ENCODE measurements at places on chromosomes 5 and 9.

DNA sequence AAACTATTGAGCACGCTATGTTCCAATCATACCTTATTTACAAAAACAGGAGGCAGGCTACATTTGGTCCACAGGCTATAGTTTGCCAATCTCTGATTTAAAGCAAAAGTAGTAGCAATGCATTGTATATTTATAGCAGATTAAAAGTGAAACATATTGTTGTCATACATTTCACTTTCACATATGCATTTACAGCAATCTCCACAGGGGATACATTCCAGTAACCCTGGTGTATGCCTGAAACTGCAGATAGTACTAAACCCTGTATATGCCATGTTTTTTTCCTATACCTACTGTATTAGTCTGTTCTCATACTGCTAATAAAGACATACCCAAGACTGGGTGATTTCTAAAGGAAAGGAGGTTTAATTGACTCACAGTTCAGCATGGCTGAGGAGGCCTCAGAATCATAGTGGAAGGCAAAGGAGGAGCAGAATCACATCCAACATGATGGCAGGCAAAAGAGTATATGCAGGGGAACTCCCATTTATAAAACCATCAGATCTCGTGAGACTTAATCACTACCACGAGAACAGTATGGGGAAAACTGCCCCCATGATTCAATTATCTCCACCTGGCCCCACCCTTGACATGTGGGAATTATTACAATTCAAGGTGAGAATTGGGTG, 5.9 kb upstream of the CSF1R start:
- no peak for DNase-seq

DNA sequence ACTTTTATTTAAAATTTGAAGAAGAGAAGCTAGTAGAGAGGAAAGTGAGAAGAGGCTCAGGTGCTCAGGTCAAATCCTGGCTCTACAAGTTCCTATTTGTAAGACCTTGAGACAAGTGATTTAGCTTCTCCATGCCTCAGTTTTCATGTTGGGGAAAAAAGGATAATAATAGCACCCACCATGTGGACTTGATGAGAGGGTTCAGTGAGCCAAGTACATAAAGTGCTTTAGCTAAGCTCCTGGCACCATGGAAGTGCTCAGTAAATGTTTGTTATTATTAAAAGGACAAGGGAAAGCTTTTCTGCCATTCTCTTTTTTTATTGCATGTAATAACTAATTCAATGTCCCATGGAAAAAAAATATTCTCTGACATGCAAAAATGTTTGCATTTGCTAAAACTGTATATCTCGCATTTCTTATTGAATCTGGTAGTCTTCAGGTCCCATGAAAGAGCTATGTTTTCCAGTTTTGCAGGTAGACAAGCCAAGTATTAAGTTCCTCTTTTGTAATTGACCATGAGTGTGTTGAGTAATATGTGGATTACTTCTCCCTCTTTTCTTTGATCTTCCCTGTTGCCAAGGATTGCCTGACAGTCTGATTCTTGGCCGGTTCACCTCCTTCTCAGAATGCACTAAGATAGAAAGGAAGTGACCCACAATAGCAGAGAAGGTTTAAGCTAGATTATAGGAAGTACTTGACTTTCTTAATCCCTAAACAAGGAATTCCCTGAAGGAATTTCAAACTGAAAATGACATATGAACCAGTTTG, 45.6 kb upstream of the TRIM32 start:
- no peak for DNase-seq

DNA sequence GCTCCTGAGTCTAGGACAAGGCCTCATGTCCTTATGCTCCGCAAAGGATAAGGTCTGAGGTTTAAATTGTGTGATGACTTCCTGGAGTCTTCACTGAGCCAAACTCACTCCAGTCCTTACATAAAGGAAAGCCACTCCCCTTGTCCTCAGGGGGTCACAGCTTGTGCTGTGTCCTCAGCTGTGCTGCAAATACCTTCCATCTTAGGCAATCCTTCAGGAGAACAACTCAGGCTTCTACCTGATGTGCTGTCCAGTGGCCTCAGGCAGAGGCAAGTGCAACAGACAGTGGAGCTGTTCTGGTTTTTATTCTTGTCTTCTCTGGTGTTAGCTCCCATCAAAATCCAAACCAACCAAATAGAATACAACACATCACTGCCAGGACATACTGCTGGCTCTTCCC, 151.5 kb downstream of the TAF11L14 start:
- DNase-seq = no peak

DNA sequence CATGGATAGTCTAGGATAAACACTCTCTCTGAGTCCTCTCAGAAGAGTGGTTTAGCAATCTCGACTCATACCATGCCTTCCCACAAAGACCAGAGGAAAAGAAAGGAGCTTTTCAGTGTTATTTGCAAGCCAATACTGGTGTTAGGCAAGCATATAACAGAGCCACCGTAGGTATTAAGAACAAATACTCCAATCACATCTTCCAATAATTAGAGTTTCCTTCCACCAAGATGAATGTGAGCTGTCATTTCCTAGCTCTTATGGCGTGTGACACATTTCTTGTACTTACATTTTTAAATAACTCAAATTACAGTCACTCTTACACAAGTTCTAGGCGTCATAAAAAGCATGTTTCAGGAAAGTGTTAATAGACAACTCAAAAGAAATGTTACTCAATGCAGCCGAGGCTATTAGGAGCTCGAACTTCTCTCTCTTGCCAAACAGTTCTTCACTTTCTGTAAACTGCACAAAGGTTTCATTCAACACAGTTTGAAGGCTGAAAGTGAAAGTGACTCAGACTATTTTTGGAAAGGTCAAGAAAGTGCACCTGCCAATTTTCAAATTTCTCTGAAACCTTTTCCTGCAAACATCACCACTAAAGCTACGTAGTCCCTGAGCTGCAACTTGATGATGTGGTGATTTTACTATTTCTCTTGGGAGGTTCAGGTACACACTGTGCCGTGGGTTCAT, 153.8 kb downstream of the AUH start:
- DNase-seq = peak; percentile 9

DNA sequence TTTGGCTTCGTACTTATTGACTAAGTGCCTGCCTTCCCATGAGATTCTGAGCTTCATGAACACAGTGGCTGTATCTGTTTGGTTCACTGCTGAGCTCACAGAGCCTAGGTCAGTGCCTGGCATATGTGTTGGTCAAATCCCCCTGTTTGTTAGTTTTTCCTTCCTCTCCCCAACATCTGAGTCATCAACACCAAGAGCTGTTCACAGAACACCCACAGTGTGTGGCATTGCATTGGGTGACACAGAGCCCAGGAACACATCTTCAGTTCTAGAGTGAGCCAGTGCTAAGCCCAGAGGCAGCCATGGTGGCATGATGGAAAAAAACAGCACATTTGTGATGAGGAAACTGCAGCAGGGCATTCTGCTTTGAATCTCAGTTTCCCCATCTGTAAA, 294.6 kb downstream of the SEC61B start:
- no peak for DNase-seq

DNA sequence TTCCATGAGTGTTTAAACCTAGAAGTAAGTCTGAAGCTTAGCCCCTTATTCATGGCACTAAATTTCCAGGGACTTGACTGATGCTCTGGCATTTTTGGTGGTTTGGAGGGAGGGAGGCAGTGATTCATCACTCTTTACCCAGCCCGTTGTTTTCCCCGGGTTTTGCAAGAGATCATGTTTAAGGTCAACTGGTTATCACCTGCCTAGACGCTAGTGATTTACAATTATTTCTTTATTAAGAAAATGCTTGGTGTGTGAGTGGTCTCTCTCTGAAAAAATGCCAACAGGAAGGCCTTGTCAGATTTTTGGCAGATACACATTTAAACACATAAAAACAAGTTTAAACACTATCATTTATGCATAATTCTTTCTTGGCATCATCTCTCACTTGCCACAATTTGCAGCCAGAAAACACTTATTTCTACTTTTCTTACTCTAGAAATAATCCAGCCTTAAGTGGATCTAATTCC, 737.9 kb upstream of the ZNF608 start:
- no peak for DNase-seq

- DNase-seq = no peak
Measured at GRCh38 chr9:131491001-131491710, 11.6 kb upstream of the POMT1 start.

DNA sequence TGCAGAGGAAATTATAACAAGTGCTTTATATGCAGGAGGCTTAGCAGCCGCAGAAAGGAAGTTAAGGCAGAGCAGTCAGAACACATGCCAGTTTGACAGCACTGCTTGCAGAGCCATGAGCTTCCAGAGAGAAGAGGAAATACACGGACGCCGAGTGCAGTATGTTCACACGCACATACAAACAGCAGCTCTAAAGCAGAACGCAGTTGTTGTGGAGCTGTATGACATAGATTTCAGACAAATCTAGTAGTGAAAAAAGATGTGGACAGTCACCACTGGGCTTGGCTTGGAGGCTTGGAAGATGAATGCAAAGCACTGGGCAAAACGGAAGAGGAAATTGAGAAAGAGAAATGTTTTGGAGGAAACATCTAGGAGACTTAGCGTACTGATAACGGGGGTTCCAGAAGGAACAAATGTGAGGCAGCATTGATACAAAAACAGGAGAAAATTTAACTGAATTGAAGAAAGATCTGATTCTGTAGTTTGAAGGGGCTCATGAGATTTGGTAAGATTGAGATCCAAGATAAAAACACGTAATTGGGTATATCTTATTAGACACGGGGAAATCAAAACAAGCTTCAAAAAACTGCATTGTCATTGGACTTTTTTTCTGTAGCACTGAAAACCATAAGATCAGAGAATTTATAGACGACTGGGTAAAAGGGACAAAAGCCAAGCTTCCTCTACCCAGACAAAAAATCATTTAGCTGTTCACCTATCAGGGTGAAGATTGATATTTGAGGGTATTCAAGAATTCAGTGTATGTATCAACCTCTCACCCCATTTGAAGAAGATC, 19.6 kb upstream of the ROPN1L start:
- no peak for DNase-seq

DNA sequence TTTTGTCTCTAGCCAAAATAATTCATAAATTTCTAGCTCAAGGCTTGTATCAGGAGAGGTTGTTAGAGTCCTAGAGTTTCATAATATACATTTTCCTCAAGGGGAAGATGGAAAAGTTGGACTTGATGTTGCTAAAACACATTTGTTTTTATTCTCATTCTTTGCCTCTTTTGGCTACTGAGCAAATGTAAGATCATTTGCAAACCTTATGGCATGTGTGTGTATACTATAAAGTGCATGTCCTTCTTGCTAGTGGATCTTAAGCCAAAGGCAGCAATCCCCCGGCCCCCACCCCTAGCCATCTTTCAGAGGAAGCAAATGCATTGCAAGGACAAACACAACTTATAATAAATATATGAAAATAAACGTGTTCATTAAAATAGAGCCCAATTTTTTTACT, 43.0 kb downstream of the ADAMTSL1 start:
- DNase-seq = no peak

DNA sequence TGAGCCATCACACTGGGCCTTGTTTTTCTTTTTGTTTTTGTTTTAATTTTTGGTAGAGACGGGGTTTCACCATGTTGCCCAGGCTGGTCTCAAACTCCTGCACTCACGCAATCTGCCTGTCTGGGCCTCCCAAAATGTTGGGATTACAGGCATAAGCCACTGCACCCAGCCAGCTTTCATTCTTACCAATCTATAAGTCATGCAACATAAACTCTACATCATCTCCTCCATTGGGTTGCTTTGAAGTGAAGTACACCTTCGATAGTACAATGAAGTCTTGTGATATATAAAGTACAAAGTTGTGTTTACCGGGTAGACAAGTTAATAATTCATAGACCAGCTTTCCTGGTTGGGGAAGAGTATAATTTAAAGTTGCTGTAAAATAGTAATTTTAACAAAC, 8.8 kb upstream of the CDK7 start:
- DNase-seq = no peak

DNA sequence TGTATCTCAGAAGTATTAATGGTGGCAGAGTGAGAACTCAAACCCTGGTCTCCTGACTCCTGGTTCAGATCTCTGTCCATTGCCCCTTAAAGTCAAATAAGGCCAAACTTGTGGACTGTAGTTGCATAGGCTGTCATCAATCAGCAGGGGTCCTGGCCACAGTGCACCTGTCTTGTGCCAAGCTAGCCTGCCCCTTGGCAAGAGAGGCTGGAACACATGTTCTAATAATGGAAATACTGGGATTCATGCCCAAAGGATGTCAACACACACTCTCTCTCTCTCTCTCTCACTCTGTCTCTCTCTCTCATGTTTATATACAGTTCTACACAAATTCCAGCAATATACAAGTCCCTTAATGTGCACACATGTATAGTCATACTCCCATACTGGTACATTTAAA, 44.3 kb downstream of the GLRA1 start:
- DNase-seq = no peak

DNA sequence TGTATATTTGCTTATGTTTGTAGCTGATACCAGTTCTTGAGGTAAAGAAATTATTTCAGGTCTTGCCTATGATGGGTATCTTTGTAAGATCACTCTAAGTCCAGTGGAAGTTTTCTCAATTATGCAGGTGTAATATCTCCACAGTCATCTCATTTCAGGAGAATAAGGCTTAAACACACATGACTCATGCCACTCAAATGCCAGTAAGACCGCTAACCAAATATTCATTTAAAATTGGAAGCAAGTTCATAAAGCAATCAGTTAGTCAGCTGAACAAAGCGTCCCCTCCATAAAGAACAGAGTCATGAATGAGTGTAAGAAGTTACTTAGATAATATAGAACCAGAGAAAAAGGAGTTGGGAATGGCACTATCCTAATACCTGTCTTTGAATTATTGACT, 248.7 kb downstream of the LURAP1L start:
- no peak for DNase-seq

DNA sequence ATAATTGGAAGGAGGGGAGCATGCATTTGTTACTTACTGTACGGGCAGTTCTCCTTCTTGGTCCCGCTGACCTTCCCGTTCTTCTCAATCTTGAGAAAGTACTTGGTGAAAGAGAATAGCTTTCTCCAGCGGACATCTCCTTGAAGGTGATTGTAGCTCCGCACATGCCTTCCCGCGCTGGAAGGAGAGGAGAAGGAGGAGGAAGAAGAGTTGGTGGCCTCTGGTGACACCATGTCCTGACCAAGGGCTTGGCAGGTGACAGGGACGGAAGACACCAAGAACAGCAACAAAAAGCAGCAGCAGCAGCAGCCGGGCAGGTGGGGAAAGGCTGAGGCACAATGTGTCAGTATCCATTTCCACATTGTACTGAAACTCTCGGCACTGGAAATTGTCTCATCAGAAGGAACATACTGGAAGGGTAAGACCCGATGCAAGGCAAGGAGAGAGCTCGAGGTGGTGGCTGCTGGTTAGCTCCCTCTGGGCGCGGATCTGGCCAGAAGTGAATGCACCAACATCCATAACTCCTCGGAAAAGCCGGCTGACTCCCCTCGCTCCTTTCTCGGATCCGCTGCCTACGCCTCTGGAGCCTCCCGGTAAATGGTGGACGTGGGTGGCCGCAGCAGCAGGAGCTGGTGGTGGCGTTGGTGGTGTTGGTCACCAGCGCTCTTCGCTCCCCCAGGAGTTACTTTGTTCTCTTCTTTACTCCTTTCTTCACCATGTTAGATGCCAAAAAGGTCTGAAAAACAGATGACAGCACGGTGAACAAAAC, 715 bp downstream of the FGF10 start:
- no peak for DNase-seq

All from NCI-H460 (cell line).